ENCODE measurements at places on chromosomes 1 and 21.

- no peak for DNase-seq
Measured at GRCh38 chr1:180906511-180906910, 6.2 kb upstream of the KIAA1614 start.

DNA sequence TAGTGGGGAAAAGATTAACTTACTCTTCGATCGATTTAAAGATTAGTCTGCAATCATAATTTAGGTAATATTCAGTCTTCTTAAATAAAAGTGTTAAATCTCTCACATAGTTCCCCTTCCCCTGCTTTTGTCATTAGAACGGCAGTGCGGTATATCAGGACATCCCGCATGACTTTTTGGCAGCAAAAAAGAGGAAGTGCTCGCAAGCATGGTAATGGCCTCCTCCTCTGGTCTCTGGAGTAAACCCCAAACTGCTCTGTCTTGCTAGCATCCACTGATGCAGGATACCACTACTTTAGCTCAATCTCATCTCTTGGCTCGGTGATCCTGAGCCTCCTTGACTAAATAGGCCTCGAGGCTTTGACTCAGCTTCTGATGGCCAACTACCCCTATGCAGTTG, 78.7 kb upstream of the VAV3 start:
- DNase-seq: no peak

DNA sequence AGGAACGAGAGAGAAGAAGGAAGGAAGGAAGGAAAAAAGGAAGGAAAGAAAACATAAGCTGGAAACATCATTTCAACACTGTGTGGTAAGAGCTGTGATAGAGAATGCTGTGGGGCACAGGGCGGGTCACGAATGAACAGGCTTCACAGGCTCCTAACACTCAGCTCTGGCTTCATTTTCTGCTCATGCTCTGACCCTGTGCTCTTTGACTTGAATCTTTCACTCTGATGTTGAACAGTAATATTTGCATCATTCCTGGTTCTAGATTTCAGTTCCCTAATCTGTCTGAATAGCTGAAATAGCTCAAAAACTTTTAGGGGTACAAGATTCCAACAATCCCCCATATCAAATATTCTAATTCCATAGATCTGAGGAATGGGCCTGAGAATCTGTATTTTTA, 207.3 kb downstream of the LHX8 start:
- DNase-seq: no peak

- DNase-seq: no peak
Measured at GRCh38 chr1:9606948-9607347, 18.2 kb downstream of the TMEM201 start.

- no peak for DNase-seq
Measured at GRCh38 chr1:187465441-187465840, 636.7 kb downstream of the PLA2G4A start.

GRCh38 chr1:109892561-109893368, 17.9 kb upstream of the CSF1 start:
- no peak for DNase-seq

GRCh38 chr1:35558374-35559316, 1.0 kb downstream of the NCDN start:
- DNase-seq: peak; percentile 63

DNA sequence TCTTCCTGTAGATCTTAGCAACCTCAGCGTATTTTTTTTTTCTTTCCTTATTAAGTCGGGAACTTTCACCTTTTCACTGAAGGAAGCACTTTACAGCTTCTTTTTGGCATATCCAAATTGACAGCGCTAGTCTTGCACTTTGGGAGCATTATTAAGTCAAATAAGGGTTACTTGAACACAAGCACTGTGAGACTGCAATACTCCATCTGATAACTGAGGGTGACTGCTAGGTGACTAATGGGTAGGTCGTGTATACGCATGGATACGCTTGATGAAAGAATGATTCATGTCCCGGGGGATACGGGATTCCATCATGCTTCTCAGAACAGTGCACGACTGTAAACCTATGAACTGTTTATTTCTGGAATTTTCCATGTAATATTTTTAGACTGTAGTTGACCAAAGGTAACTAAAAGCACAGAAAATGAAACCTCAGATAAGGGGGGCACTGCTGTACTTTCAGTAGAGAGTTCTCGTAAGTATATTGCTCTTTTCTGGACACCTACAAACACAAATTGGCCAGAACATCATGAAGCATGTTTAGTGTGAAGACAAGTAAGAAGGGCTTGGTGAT, 364.7 kb downstream of the SMYD3 start:
- no peak for DNase-seq

DNA sequence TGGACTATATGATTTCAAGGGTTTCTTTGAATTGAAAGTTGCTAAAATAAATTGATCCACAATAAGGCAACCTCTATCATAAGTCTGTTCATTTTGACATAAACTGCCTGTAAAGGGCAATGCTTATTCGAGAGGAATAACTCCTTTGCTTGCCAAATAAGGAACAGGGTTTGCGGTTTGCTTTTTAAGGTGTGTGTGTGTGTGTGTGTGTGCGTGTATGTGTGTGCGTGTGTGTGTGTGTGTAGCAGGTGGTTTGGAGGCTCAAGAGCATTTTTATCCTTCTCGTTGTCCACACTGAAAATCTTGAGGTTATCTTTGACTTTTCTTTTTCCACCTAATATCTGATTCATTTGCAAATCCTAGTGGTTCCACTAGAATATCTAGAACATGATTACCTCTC, 13.1 kb upstream of the NGF start:
- no peak for DNase-seq

DNA sequence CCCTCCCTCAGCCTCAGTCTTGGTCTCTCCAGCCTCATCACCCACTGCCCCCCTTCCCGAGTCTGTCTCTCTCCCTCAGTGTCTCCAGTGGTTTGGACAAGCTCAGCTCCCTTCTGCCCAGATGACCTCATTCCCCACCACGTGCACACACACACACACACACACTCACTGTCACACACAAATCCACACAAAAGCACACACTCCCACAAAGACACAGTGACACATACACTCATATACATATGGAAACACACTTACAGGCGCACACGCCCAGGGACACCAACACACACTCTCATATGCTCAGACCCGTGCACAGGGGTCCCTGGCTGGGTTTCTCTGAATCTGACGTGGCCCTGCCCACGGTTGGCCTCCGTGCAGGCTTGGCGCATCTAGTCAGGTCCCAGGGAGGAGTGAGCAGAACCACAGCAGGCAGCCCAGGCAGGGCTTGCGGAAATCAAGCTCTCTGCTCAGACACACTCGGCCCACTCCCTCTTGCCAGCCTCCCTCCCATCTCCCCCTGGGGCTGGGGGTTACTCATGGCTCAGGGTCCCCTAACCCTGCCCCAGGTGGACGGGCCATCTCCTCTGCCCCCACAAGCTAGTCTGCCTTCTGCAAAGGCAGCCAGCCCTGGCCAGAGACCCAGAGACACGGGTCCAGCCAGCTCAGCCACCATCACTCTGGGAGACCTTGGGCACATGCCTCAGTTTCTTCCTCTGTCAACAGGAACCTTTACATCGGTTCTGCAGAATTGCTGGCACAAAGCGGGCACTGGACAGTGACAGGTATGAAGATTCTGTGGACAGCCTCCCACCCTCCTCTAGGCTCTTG, 38.5 kb upstream of the FAM131C start:
- no peak for DNase-seq

- peak; percentile 83 for DNase-seq
Measured at GRCh38 chr1:88892357-88892877, 1.1 kb upstream of the GTF2B start.

DNA sequence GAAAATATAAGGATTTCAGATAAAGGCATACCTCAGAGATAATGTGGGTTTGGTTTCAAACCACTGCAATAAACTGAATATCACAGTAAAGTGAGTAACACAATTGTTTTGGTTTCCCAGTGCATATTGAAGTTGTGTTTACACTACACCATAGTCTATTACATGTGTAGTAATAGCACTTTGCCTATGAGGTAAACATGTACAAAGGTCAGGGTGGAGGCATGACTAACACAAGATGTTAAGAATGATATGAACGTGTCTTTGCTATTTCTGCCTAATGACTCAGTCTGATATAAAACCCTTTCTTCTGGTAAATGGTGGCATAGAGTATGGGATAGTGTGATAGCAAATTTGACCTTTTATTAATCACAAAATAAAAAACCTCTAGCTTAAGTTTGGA, 621.5 kb upstream of the ADGRL2 start:
- DNase-seq: no peak

GRCh38 chr1:179953974-179954492, 577 bp upstream of the CEP350 start:
- peak; percentile 21 for DNase-seq

DNA sequence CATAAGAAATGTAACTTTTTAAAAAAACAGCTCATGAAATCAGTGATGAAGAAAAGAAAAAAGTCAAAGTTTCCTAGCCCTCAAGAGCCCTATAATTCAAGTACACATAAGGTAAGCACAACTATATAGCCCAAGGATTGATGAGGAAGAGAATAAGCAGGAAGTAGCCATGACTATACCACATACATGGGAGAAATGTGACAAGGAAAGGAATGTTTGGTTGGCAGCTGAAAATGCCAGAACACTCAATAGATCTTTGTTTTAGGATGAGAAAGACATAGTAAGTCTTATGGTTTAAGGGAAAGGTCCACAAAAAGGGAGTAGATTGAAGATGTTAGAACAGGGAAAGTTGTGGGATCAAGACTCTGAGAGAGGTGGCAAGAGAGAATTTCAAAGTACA, 5.7 kb downstream of the DOCK7 start:
- no peak for DNase-seq

DNA sequence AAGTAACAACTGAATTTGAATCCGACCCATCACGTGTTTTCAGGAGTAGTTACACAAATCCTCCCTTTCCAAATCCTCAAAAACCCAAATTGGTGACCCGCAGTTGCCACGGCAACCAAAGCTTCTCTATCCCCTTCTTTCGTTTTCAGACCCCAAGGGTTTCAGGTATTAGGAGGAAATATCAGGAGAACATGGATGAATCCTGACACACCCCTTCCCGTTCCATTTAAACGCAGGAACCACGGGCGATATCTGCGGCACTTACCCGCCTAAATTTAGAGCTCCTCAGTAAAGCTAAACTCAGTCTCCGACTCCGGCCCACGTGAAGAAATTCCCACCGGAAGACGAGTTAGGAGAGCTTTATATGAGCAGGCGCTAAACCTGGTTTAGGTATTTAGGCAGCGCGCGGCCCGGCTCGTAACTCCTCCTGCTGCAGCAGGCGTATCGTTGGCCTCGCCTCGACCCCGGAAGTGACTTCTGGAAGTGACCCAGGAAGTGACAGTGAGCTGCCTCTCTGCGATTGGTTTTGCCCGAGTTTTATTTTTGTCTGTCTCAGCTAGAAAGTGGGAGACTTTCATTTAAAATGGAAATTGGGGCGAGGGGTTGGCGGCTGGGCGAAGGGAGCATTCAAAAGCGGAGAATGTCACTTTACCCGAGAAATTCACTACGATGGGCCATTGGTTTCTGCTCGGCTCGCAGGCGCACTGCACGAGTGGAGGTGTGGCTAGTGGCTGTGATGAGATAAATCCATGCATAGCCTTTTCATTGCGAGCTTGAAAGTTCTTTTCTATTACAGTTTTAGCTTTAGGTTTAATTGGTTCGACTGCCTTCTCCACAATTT, at the start of gene TAF1A:
TAF1A (minus strand) TSS at position 472 of the 841 bp plus-strand sequence.
- peak; percentile 72 for DNase-seq

DNA sequence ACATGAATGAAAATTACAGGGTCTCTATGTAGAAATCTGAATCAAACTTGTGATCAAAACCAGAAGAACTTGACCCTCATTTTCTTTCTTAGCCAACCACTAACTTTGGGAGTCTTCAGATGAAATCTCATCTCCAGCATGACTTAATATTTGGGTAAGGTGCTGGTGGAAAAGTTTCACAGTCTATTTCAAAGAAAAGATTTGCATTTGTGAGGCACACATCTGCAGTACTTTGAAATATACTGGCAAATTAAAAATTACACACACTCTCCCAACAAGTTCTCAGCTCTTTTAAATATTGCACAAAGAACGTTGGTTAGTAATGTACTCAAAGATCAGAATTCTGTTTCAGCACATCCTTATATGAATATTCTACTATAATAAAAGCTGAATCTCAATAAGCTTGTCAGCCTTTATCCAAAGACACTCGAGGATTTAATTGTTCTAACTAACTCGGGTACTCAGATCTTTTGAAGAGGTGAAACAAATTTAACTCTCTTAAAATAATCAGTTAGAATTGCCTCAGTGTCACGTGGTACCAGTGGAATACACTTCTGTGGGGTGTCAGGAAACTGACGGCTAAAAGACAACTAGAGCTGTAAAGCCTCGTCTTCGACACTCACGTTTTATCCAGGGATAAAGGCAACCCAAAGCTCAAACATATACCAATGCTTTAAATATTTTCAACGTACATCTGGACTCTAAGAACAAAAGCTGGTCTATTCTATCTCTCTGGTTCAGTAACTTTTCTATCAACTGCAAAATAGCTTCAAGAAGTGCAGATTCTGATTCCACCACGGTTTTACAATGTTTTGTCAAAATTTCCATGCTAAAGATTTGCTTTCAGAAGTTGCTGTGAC, 19.0 kb downstream of the SAMSN1 start:
- no peak for DNase-seq

GRCh38 chr1:79040424-79041082, 34.0 kb upstream of the ADGRL4 start:
- no peak for DNase-seq

DNA sequence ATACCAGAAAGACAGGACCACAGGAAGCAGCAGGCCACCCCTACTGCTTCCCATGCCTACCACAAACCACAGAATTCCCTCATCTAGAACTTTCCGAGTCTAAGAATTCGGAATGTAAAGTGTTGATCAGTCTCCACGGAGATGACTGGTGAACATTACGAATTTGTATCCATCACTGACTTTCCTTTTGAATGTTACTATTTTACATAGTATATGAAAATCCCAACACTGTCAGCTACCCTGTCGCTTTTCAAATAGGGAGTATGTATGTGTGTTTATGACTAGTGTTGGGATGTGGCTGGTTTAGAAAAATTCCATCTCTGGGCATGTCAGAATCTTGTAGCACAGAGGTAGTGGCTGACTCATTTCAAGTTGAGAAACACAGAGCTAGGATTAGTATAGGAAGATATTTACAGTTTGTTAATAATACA, 118.2 kb downstream of the COQ8A start:
- DNase-seq: no peak

DNA sequence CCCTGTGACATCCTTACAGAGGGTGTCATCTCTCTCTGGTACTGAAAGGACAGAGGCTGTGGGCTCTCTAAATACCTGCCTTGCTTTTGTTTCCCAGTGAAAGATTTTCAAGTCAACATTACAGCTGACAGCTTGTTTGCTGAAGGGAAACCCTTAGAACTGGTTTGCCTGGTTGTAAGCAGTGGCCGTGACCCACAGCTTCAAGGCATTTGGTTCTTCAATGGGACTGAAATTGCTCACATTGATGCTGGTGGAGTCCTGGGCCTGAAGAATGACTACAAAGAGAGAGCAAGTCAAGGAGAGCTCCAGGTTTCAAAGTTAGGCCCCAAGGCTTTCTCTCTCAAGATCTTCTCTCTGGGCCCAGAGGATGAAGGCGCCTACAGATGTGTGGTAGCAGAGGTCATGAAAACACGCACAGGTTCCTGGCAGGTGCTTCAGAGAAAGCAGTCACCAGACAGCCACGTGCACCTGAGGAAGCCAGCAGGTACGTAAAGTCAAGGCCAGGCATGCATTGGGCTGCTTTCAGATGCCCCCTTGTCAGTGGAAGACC, 11.8 kb downstream of the CD101 start:
- peak; percentile 78 for DNase-seq

Data from NCI-H510A (cell line).